Activated CD4-positive, alpha-beta T cell treated with anti-CD3 and anti-CD28 coated beads for 24 hours (primary cell): ENCODE measurements at places on chromosomes 11 and 22.
A peak's percentile ranks its signal among the peaks of the same experiment; 100 is the strongest.

DNA sequence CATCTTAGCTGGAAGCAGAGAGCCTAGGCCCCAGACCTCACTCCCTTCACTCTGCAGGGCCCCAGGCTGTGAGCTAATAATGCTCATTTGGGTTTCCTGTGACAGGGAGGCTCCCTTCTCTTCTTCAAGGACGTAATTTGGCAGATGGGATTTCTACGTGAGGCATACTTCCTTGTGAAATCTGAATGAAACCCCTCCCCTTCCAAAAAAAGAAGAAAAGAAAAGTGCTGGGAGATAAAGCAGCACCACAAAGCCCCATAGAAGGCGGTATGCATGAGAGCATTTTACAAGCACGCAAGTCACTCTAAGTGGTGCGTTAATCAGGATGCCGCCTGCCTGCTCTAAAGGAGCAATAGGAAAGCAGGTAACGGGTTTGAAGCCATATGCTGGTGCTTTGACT lies 5.7 kb downstream of the P2RX3 start:
- no peak for DNase-seq

DNA sequence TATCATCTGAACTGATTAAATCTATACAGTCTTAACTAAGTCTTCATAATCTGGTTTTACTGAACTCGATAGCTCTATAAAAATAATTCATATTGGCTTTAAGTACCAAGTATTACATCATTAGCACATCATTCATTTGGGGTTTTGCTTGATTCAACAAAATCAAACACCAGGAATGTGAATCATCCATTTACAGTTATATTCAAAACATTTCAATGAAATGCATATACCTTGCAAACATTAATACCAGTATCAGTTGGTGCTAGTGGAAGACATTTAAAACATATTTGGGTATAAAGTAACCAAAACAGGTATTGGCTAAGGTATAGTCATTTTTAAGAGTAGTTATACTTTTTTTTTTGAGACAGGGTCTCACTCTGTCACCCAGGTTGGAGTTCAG lies 12.2 kb upstream of the CCDC89 start:
- no peak for DNase-seq

DNA sequence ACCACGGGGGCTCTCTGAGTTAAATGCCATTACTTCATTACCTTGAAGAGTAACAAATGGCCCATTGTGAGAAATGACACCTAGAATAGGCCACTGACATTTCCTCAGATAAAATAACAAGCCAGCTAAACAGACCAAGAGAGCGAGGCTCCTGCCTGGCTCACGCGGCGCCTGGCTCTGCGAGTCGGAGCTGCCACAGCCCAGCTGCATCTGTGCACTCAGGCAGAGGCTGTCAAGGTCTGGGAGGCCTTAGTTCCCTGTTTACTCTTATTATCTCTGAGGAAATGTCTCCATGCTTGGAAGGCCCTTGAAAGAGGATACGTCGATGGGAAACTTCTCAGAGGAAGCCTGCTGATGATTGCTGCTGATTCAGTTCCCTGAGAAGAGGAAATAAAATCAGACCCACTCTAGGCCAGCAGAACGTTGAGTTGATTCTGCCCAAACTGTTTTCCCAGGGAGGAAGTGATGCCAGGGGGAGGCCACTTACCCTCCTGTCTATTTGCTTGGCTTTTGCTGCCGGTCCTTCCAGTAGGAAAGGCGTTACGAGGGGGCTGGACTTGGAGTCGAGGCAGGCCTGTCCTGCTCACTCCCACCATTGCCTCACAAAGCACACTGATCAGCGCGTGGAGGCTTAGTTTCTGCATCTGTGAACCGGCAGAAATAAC lies 208.8 kb downstream of the TBC1D22A start:
- DNase-seq: no peak

DNA sequence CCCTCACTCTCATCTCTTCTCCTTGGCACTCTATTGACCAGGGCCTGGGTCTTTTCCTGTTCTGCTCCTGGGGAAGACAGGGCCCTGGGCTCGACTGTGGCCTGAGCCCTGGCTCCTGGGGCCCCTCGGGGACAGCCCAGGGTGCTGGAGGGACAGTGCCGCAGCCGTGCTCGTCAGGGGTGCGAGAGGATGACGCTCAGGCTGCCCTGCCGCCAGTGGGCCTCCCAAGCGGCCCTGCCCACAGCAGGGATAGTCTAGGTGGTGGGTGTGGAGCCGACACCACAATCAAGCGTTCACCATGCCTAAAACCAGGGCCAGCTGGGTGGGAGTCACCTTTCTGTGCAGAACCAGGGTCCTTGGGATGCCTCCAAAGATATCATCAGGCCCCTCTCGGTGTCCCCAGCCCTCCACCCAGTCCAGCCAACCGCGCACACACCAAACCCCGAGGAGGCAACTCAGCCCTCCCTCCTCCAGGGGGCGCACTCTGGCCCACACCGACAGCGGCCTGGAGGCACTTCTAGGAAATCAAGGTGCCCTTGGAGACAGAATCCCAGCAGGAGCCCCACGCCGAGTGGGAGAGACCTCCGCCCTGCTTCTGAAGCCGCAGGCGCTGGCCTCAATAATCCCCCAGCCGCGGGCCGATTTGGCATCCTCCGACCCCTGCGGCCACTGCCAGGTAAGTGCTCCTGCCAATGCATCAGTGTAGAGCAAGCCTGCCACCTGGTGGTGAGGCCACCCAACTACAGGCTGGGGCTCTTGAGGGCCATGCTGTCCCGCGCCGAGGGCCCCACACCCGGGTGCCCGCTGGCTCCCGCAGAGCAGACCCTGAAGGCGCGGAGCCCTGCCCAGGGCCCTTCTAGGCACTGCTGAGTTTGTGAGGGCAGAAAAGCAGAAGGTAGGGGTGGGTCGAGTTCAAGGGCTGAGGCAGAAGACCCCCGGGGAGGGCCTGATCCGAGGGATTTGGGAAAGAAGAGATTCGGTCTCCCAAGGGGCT lies 496.4 kb downstream of the BUD13 start:
- peak; percentile 72 for DNase-seq

GRCh38 chr11:18623707-18624106 lies 10.4 kb downstream of the SPTY2D1 start:
- DNase-seq: no peak

GRCh38 chr22:38755911-38756532 lies at the start of gene SUN2:
TSS of gene SUN2 (minus strand) at chr22:38755998. CDS start at chr22:38752628, 3,370 bp downstream.
- DNase-seq: peak; percentile 92

DNA sequence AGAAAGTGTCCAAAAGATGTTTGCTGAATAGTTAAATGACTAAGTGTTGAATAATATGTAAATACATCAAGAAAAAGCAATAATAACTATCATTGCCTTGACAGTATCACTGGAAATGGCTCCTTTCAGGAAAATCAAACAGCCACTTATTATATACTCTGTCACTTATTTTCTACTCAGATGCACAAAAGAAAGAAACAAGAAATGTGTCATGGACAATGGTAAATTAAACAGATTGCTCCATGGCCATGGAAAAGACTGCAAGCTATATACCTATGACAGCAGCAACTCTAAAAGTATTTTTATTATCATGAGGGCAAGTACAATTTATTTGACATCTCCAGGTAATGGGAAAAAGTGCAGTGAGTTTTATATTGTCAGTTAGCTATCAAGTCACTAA lies 52.9 kb upstream of the GUCY1A2 start:
- no peak for DNase-seq

GRCh38 chr11:75625991-75626888 lies 42.6 kb downstream of the MAP6 start:
- DNase-seq: no peak

- DNase-seq: no peak
Observed at GRCh38 chr11:127117231-127117739, 116.7 kb upstream of the KIRREL3 start.

DNA sequence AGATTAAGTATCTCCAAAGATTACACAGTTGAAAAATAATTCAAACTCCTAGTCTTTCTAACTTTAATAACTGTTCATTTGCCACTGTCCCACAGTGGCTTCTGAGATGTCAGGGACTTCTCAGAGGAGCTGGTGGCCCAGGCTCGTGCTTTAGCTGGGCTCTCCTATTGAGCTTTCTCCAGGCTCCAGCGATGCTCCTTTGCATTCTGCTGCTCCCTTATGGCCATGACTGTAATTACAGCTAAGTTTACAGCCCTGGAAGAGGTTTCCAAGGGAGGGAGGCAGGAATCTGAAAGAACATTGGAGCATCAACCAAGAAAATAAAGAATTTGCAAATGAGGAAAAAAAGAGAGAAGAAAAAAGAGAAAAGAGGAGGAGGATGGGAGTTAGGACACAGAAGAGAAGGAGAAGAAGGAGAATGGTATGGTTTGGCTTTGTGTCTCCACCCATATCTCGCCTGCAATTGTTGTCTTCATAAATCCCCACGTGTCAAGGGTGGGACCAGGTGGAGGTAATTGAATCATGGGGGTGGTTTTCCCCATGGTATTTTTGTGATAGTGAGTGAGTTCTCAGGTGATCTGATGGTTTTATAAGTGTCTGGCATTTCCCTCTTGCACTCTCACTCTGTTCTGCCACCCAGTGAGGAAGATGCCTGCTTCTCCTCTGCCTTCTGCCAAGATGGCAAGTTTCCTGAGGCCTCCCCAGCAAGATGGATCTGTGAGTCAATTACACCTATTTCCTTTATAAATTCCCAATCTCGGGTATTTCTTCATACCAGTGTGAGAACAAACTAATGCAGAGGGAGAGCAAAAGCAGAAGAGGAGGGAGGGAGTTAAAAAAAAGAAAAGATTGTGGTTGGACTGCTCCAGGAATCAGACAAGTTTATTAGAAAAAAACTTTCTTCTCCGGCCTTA lies 857.0 kb downstream of the KCNA4 start:
- no peak for DNase-seq

GRCh38 chr22:46055181-46055875 lies 78.4 kb upstream of the WNT7B start:
- DNase-seq: no peak

- no peak for DNase-seq
Observed at GRCh38 chr11:126304457-126305075, 706 bp downstream of the DCPS start.

DNA sequence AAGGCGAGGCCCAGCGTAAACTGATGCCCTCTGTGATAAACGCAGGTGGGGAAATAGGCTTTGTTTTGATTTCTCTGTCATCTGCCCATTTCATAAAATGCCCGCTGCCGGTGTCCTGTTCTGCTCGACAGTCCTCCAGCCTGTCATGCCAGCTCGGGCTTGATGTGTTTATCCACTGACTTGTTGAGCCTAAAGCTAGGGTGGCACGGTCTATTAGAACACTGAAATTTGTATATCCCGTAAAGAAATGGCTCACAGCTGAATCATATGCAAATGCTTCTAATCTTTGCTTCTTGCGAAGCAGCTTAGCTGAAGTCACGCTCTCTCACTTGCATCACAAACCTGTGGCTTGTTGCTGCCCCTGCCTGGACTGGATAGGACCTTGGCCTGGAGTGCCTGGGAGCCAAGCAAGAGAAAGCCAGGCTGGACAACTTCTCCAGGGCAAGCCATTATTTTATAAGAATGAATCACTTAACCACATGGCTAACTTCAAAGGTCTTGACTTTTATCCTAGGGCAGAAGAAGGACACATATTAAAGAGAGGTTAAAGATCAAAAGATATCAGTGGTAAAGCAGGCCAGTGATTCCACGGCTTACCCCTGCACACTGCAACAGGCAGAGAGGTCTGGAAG lies 33.1 kb downstream of the EHF start:
- no peak for DNase-seq

- no peak for DNase-seq
Observed at GRCh38 chr11:86919557-86920210, 35.5 kb downstream of the FZD4 start.

DNA sequence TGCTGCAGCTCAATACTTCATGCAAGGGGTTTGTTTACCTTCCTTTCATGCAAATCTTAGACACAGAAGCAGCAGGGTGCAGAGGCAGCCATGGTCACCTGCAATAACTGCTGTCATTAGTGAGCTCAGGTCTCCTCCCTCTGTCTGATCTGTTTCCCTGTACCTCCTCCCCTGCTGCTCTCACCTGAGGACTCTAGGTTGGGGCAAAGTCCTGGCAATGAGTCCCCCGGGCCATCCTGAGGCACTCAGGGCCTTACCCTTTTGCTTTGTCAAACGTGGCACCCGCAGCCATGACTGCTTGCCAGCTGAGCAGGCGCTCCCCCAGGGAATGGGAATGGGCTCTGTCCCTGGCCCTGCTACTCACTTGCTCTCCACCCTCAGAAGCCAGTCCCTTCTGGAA lies 3.9 kb downstream of the LRRC10B start:
- no peak for DNase-seq

DNA sequence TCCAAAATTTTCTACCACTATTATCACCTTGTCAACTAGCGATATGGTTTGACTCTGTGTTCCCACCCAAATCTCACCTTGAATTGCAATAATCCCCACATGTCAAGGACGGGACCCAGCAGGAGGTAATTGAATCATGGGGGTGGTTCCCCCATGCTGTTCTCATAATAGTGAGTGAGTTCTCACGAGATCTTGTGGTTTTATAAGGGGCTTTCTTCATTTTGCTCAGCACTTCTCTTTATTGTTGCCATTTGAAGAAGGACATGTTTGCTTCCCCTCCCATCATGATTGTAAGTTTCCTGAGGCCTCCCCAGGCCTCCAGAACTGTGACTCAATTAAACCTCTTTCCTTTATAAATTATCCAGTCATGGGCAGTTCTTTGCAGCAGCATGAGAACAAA lies 73.5 kb upstream of the ZC3H12C start:
- no peak for DNase-seq

GRCh38 chr22:24107661-24108060 lies 73.6 kb upstream of the SUSD2 start:
- no peak for DNase-seq

GRCh38 chr11:10932976-10933375 lies 75.1 kb upstream of the ZBED5 start:
- DNase-seq: no peak

DNA sequence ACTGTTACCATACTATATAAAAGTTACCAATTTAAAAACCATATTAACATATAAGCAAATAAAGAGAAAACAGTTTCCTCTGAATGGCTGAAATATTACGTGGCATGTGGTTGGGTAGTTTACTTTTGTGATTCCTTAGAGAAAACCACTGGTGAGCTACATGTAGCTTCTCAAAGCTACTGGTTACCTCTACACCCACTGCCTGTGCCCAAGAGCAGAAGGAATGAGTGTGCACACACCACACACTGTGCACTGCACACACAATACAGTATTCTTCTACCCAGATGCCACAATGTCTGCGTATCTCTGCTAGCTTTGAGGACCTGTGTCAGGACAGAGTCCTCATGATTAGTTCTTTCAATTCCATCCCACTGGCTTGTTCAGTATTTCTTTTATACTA lies 25.5 kb upstream of the YPEL1 start:
- DNase-seq: no peak

DNA sequence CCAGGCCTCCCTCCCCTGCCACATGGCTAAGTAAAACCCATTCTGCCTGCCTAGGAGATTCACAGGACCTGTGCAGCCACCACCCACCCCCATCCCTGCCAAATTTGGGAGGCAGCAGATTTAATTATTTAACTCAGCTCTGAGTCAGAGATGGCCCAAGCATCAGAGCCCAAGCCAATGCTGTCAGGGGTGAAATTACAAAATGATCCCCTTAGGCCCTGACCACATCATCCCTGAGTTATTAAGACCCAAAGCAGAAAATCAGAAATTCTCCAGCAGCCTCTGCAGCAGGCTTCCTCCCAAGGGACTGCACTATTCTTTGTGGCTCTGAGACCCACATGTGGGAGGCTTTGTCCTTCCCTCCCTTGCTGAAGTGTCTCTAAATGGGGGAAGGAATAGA lies 52.8 kb upstream of the RRAS2 start:
- no peak for DNase-seq
